ENCODE measurements at places on chromosomes 12 and 14. TPM values are rescaled to one million over a fixed set of nuclear protein-coding genes. Genes with fewer than 3 reads are reported as not detected.
A peak's percentile ranks its signal among the peaks of the same experiment; 100 is the strongest.

DNA sequence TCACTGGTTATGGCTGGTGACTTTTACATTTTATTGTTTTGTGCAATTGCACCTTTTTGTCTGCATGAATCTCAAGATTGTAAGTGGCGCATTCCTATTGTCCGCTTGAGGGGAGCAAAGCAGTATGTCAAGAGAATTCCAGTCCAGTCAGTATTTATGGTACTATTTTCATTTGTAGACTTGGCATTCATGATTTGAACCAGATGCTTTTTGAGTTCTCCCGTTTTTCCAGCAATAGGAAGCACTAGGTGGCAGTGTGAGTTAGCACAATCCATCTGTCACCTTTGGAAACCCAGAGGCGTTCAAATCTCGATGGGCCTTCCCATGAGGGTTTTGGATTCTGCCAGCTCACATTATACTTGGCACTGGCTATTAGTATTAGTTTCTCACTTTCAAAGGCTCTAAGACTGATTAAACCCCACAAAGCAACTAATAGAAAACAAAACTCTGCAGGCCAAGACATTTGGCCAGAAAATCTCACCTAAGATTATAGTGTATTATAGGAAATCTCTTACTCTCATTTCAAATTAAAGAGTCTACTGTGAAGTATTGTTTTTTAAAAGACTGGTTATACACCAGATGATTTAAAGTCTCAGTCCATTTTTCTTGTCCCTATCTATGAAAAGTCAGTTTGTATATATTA, 2.2 kb downstream of the DACT1 start:
- DNase-seq, result peak; percentile 56

GRCh38 chr14:26382901-26383685, 214.7 kb downstream of the NOVA1 start:
- no peak for DNase-seq

DNA sequence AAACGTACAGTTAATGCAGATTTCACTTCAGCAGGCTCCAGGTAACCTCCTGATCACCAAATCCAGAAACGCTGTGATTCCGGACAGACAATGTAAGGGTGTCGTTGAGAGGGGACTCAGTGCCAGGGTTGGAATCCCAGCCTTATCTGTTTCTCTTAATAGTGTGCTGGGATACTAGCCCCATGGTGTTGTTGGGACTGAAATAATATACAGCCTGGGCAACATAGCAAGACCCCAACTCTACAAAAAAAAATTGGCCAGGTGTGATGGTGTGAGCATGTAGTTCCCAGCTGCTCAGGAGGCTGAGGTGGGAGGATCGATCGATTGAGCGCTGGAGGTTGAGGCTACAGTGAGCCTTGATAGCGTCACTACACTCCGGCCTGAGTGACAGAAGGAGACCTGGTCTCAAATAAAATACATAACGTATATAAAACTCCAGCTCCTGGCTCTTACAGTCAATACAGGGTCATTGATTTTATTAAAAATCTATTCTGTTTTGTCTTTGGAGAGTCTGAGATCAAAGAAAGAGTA, 1.3 kb downstream of the PEBP1 start:
- DNase-seq, result no peak

GRCh38 chr12:92554158-92555073, 148.4 kb upstream of the PLEKHG7 start:
- DNase-seq, result no peak

- DNase-seq, result no peak
These were observed 496.4 kb downstream of the PCNX1 start for GRCh38 chr14:71403656-71404055.

- DNase-seq, result no peak
These were observed 3.2 kb upstream of the MEG3 start for GRCh38 chr14:100822532-100823296.

- no peak for DNase-seq
These were observed 32.1 kb upstream of the TXNRD1 start for GRCh38 chr12:104183443-104183842.

DNA sequence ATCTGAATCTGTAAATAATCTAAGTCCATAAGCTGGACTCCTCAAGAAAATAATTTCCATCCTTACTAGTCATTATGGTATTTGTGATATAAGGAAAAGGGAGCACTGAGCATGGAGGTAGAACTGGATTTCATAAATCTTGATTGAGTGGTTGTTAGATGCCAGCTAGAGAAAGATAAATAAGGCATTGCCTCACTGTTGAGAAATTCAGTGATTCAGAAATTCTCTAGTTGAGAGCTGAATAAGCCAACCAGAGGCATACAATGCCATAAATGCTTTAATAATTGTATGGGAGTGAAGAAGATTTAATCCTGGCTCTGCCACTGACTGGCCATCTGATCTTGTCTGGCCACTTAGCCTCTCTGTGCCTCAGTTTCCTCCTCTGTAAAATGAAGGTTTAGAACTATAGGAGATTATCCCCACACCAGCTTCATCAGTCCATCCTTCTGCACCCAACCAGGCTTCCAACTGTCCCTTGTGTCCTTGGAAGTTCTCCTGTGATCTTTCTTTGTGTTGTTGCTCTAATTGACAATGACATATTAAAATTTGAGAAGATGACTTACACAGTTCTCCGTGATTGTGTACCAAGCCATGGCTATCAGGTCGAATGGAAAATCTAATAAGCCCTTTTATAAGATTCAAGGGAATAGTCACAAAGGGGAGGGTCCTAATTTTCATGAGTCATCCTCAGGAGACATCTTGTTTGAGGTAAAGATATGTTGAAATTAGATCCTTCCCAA, 394.3 kb downstream of the EGLN3 start:
- DNase-seq, result peak; percentile 47

- DNase-seq, result no peak
These were observed 137.8 kb downstream of the DHRS2 start for GRCh38 chr14:23773981-23774380.

DNA sequence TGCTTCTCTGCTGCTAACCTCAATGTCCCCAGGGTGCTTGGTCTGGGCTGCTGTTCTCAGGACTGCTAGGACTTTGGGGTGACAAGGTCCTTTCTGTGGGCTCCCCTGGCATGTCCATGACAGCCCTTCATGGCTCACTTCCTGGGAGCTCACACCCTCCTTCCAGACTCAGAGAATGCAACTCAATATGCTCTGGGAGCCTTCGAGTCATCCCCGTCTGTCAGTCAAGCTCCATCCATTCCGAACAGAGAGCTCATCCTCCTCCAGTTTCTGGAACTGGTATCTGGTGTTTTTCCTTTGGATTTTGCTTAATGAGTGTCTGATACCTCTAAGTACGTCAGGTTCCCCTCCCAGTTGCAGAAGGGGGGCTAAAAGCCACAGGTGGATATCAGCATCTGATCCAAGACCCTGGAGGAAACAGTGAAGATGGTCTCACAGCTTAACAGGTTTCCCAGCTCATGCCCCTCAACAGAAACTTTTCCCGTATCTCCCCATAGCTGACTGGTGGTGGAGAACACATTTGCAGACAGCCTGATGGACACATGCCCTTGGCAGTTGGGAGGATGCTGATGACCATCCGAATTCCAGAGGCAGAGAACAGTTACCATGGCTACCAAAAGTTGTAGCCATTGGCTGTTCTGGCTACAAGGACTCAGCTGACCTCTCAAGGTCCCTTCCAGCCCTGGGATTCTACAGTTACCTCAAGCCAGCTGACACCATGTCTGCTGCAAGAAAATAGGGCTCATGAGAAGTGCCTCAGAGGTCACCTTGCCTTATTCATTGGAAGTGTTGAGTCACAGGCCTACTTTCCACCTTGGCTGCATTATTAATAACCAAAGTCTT, 9.5 kb upstream of the RAB35 start:
- DNase-seq, result no peak

DNA sequence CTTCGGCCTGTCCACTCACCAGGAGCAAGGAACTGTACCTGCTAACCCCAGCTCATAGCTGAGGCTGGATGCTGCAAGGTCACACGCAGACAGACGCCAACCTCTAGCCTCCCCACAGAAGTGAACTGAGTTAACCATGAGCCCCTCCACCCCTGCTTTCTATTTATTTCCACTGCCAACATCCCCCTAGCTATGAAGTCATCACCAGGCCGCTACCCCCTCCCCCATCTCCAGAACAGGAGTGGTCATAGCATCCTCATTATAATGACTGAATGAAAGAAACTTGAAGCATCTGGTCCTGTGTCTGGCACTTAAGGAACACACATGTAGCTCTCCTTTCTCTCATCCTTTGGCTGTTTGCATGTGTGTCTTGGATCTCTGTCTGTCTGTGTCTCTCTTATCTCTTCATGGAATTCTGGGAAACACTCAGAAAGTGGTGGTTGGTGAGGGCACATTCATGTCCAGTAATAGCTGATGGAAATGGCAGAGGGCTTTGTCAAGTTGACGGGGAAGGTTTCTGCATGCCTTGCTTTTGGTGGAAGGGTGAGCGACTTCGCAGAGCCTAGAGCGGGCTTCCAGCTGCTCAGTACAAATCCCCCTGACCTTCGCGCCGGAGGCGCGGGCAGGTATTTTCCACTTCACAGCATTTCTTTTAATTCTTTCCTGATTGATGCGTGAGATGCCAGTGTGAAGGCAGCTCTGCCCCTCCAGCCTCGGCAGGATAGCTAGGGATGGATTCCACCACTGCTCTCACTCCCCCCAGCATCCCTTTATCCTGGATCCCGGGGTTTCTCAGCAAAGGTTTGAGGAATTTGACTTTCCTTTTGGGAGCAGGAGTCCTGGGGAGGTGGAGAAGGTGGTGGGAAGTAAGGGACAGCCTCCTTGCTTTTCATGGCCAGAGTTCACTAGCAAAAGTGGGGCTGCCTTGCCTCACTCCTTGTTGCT, 198.2 kb downstream of the CHST11 start:
- no peak for DNase-seq

DNA sequence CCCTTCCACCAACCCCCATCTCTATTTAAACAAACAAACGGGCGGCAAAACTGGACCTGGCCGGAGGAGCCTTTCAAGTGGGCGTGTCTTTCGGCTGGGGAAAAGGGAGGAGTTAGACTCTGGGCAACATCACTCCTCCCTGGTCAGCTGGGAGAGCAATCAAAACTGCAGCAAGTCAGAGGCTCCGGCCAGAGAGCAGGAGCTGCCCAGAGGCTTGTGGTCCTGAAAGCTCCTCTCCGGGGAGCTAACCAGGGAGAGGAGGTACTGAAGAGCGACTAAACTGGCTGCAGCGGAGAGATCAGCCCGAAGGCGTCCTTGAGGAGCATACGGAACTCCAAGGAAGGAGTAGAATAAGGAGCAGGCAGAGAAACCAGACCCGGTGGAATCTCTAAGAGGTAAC, at the start of gene NEUROD4:
TSS of gene NEUROD4 (plus strand) at position 191 of the 400 bp plus-strand sequence. CDS start 6,466 bp downstream, outside the sequence.
- peak; percentile 56 for DNase-seq

- no peak for DNase-seq
These were observed 8.7 kb upstream of the JDP2 start for GRCh38 chr14:75418850-75419768.

GRCh38 chr14:54637270-54638134, 70.6 kb downstream of the SAMD4A start:
- no peak for DNase-seq

GRCh38 chr12:111573476-111573875, 25.6 kb downstream of the ATXN2 start:
- DNase-seq, result no peak

DNA sequence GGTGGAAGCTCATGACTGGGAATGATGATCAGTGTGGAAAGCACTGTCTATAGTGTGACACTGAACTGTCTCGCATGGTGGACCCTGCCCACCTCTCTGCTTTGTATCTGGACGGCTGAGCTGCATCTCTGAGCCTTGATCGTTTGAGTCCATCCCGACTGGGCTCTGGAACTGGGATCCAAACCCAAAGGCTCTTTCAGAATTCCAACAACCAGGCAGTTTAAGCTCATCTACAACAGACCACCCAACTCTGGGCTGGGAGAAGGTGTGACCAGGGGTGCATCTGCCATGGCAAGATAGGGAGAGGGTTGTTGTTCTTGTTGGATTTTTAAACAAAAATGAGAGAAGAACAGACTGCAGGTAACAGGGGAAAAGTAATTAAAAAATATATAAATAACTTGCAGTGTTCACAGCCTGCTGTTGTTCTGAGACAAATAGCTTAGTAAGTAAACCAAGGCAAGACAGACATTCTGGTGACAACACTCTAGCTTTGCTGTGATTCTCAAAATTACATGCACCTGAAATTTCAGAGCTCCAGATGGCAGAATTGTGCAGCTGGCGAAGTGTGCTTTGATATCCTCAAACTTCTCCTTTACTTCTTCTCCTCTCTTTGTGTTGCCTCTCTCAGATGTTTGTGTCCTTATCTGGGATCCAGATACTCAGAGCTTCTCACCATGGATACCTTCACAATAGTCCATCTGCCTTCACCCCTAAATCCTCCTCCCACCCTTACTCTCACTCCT, 209.6 kb downstream of the EMP1 start:
- no peak for DNase-seq

DNA sequence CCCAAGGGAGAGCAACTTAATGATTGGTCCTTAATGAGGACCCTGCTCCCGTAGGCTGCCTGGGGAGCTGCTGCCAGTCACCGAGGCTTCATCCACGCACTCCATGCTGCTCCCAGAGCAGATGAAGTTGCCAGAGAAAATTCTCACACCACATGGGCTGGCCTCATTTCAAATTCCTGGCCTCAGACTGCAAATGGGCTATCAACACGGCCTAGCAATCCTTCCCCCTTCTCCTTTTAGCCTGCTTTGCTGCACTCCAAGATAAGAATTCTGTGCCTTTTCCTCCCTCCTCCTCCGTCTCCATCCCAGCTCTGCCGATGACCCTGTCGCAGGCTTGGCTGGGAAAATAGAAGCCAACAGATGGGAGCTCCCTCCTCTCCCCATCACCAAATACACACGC, 10.8 kb upstream of the DGLUCY start:
- DNase-seq, result no peak

DNA sequence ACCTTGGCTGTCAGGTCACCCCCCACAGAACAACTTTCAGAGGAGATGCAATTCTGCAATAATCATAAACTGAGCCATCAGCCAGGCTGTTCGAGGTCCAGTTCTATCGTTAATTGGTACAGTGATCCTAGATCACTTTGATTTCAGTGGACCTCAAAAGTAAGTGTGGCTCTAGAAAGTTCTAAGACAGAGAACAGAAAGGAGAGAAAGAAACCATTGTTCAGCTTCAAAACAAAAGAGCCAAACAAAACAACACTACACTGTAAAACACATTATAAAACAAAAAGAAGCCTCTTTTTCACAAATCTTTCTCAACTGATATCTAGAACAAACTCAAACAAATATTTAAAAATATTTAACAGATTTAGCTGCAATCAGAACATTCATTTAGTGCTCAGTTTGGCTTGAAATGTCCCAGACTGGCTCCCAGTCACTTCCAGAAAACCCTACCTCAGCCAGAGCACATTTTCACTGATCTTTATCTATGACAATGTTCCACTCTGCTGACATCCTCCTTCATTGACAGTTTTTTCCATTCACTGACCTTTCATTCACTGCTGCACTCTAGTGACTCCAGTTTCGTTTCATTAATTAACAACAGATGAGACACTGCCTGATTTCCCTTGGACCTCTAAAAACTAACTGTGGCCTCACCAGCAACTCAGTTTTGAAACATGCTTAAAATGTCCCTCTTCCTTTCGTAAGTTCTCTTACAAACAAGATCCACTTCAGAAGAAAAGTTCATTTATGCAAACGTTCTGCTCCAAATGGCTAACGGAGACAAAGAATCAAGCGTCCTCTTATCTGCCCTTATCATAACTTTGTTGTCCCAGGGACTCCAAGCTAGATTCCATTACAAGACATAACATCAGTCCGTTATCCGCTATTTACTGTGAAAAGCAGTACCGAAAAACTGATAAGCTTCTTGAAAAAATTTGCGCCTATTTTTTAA, 56.8 kb downstream of the DUSP16 start:
- DNase-seq, result no peak

TMEM63C gene
- total RNA-seq, result 0.65 TPM

CFAP54 gene
- 0.78 TPM for total RNA-seq

MAPK1IP1L gene
- total RNA-seq, result 73.9 TPM

TTC6 gene
- total RNA-seq, result not detected

GLI1 gene
- 3.8 TPM for total RNA-seq

TARBP2 gene
- total RNA-seq, result 46.4 TPM

STON2 gene
- total RNA-seq, result 228 TPM

SETD1B gene
- 6.1 TPM for total RNA-seq
